ENCODE measurements at places on chromosomes 4 and X.

GRCh38 chrX:85243761-85244449 lies at the start of the genes SATL1 and ZNF711:
TSS of gene SATL1 (minus strand) at chrX:85243779. CDS start at chrX:85108968, 134,811 bp downstream.
TSS of gene ZNF711 (plus strand) at chrX:85243991. CDS start at chrX:85247573, 3,582 bp downstream.
- DNase-seq = no peak

GRCh38 chrX:41302370-41302769 lies 31.6 kb upstream of the DDX3X start:
- no peak for DNase-seq

DNA sequence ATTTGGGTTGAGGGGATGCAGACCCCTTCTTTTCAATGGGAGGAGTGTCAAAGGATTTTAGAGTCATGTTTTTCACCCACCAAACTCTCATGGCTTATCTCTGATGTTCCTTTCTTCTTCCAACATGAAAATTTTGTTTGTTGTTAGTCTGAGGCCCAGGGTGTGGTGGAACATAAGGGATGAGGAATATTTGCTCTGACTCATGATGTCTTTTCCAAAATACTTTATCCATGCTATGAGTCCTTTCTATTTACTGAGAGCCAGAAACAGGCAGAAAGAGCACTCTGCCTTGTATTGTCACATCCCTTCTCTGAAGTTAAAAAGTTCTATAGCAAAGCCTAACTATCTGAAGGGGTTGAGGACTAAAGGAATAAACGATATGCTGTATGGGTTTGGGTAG lies 61.6 kb upstream of the GYPA start:
- no peak for DNase-seq

- no peak for DNase-seq
These were observed 37.8 kb downstream of the SORBS2 start for GRCh38 chr4:185774131-185774653.

DNA sequence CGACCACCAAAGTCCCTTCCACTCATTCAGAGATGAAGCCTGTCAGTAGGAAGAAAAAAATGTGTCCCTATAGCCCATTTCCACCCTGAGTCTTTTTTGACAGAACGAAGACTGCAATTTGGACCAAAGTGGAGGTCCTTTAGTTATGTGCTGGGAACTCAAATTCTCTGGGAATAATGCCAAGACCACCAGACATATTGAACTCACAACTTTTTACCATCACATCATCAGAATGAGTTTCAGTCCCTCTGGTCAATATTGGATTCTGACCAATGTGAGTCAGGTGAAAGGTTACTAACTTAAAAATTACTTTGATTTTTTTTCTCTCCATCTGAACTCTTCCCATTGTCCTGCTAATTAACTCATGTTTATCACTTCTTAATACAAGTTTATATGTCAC lies 128.9 kb downstream of the DKK2 start:
- no peak for DNase-seq

DNA sequence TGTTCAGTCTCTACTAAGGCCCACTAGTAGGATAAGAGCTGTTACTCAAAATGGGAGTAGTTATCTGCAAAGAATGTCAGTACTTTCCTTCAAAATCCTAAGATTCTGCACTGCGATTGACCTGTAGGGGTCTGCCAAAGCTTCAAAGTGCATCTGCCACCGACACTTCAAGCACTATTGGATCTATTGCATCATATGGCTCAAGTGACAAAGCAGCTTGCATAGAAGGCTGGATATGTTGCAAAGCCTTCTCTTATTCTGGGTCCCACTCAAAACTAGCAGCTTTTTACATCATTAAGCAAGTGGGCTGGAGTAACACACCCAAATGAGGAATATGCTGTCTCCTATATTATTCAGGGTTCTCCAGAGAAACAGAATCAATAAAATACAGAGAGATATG lies 115.4 kb upstream of the EMCN start:
- DNase-seq = no peak
